ENCODE measurements at places on chromosomes 7 and 10. TPM values are rescaled to one million over a fixed set of nuclear protein-coding genes. Genes with fewer than 3 reads are reported as not detected.

Gene RNF148
- 3.2 TPM for total RNA-seq

Gene SLC26A3
- total RNA-seq: not detected

Gene CPVL
- 11.7 TPM for total RNA-seq

Gene PTPRE
- total RNA-seq: 20.9 TPM

Gene FAM13C
- 74.0 TPM for total RNA-seq

Measured in tongue (tissue), 3 donors.